Stimulated activated CD8-positive, alpha-beta memory T cell treated with anti-CD3 and anti-CD28 coated beads, Interleukin-7, amount 100 ng/mL, for 1 hour (primary cell): ENCODE measurements at places on chromosomes 12 and 14.

DNA sequence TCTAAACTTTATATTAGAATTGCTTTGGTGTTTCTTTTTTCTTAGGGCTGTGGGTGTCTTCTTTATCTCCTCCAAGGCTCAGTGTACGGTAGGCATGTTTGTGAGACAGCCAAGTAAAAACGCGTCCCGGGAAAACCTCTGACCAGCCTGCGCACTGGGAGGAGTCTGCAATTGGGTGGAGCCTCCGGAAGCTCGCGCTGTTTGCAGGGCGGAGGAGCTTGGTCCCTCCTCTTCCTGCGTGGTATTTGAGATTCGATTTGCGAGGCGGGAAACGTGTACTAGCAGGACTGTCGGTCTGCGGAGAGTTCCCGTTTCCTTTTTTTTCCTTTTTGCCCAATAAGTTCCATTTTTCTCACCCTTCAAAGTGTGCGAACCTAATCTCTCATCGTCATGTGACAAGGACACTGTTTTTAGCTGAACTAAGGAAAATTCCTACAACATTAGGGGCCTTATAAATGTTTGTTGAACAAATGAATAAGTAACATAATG lies 182.1 kb upstream of the OTX2 start:
- no peak for DNase-seq

DNA sequence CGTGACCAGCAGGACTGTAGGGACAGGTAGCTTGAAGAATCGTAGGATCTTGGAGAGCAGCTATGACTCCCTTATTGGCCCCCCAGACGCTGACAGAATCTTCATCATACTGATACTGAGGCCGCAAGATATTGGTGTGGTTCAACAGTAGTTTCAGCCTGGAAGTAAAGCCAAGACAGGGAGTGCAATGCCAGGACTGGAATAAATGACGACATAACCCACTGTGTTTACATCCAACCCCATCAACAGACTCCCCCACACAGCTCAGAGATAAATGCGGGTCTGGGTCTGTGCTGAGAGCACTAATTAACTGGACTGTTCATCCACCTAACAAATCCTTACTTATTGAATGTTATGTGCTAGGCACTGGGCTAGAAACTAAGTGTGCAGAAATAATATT lies 16.6 kb downstream of the NOXRED1 start:
- DNase-seq = no peak

GRCh38 chr12:26810330-26810729 lies 22.7 kb downstream of the ITPR2 start:
- DNase-seq = no peak

GRCh38 chr12:26460361-26460760 lies 265.0 kb downstream of the SSPN start:
- no peak for DNase-seq

GRCh38 chr14:106789318-106789717 lies 1262.9 kb downstream of the TMEM121 start:
- DNase-seq = no peak

DNA sequence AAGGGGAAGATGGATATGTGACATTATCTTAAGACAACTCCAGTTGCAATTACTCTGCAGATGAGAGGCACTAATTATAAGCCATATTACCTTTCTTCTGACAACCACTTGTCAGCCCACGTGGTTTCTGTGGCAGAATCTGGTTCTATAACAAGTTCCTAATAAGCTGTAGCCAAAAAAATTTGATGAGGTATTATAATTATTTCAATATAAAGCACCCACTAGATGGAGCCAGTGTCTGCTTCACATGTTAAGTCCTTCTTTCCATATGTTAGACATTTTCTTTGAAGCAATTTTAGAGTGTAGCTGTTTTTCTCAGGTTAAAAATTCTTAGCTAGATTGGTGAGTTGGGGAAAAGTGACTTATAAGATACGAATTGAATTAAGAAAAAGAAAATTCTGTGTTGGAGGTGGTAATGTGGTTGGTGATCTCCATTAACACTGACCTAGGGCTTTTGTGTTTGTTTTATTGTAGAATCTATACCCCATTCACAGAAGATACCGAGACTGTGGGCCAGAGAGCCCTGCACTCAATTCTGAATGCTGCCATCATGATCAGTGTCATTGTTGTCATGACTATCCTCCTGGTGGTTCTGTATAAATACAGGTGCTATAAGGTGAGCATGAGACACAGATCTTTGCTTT lies 36.9 kb downstream of the PSEN1 start:
- DNase-seq = no peak

DNA sequence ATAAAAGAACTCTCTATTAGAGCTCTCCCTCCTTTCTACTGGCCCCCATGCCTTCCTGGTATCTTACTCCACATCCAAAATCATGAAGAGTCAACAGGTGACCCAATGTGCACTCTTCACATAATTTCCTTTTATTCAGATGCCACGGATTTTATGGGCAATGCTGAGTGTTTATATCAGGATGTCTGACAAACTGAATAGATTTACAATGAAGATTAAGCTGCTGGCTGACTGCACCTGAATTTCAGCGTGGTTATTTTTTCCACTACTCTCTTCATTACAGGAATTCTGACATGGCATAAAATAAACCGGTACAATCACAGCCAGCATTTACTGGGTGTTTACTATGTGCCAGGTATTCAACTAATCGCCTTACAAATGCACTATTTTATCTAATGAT lies 29.4 kb upstream of the CERS5 start:
- no peak for DNase-seq

- DNase-seq = no peak
These were observed 107.7 kb downstream of the ESR2 start for GRCh38 chr14:64186231-64187129.

GRCh38 chr14:68622856-68623255 lies 170.0 kb downstream of the ZFP36L1 start:
- no peak for DNase-seq

DNA sequence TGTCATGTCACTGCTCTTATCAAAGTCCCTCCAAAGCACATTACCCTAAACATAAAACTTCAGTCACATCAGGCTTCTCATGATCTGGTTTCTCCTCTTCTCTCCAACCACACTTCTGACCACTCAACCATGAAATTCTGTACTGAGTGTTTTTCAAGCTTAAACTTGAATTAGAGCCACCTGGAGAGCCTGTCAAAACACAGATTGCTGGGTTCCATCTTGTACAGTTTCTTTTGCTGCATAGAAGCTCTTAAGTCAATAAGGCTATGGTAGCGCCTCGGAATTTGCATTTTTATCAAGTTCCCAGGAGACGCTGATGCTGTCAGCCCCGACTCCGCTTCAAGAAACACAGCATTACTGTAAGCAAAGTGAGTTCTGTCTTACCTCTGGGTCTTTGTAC lies 16.4 kb upstream of the SRRM4 start:
- DNase-seq = no peak

- no peak for DNase-seq
These were observed 903 bp downstream of the BRF1 start for GRCh38 chr14:105299654-105300541.
